ENCODE measurements at places on chromosomes 11 and 22.

DNA sequence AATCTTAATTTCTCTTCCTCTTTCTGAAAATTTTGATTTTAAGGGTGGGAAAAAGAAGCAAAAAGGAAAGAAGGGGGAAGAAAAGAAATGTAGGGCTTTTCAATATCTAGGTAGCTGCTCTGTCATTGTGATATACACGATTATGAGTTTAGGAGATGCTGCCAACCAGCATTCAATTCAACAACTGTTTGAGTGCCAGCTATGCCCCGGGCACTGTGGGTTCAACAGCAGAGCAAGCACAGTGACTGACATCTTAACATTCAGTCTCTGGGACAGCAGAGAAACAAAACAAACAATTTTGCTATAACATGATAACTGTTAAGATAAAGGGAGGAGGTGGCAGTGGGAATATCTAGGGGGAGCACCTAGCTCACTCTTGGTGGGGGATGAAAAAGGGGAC, 91.6 kb downstream of the DBX1 start:
- no peak for DNase-seq

GRCh38 chr11:104968355-104968855, at the start of gene CASP4:
Gene CASP4 (minus strand): TSS chr11:104968574. CDS start chr11:104968525, 49 bp downstream.
- no peak for DNase-seq

GRCh38 chr11:96051820-96052219, 127.9 kb upstream of the MTMR2 start:
- DNase-seq: no peak

DNA sequence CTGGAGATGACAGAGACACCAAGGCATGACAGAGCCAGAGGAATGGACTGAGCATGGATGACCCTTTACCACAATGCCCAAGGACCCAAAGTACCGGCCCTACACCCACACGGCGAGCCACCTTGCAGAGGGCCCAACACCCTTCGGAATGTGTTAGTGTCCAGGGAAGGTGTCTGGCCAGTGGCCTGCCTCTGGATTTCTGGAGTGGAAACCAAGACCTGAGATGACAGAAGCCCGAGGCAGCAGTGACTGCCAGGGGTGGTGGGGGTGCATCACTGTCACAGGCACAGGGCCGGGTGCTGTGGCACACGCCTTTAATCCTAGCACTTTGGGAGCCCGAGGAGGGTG, 28.7 kb downstream of the PDGFB start:
- peak; percentile 69 for DNase-seq

DNA sequence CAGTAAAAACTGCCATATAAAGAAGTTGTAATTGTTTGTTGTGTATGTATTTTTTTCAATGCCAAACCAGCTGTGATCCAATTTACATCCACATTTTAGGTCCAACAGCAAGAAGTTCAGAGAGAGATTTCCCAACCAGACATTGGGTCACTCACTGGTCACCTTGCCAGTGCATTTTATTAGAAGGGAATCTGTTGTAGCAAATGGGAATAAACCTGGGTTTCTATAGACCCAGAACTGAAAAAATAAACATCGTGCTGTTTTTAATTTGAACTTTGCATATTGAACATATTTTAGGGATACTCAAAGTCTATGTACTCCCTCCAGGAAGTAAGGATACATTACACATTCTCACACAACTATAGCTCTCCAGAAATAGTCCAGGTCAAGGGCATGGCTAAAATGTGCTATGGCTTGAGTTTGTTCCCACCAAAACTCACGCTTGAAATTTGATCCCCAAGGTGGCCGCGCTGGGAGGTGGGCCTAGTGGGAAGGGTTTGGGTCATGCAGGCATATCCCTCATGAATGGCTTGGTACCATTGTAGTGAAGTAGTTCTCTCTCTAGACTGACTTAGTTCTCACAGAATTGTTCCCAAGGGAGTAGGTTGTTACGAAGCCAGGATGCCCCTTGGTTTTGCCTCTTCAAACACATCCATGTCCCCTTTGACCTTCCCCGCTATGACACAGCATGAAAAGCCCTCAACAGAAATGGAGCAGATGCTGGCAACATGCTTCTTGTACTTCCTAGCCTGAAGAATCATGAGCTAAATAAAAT, 90.9 kb downstream of the RRAS2 start:
- DNase-seq: no peak

DNA sequence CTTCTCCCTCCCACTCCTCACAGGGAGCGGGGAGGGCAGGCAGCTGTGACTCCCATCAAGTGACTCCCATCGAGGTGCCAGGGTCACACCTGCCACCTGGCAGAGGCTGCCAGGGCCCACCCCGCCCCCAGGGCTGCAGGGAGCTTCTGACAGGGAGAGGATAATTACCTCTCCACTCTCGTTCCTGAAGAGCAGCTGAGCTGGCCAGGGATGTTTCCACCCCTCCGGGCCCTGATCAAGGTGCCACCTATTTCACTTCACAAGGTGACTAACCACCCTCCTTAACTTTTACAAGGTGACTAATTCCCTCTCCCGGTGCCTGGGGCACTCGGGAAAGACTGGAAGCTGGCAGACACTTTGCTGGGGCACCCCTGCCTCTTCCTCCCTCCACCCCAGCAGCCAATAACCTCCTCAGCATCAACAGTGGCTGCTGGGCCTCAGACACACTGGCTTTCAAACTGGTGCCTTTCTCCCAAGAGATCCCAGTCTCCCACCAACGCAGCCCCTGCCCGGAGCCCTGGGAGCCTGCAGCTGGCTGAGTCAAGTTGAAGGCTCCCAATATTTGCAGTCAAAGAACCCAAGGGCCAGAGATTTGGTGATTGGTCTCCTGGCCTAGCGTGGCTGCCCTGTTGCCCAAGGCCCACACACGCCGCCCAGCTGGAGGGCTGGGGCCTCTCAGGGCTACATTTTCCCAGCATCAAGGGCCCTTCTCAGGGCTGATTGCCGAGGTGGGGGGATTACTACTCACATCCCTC, 22.0 kb upstream of the MYRF start:
- no peak for DNase-seq

DNA sequence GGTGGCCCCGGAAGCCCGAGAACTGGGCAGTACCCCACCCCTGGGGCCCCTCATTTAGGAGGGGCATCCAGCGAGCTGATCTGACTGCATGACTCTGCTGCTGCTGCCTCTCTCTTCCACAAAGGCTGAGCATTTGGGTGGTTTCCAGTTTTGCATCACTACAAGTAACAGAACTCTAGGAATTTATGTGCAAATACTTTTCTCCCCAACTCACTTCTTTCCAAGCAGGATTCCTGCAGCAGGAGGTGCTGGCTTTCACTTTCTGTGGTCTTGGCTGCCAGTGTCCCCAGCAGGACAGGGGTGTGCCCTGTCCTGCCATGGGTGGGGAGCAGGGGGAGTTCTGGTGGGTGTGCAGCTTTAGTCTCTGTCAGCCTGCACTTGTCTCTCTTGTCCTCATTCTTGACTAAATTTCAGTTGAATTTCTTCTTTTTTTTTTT, 21.2 kb downstream of the UPB1 start:
- no peak for DNase-seq

DNA sequence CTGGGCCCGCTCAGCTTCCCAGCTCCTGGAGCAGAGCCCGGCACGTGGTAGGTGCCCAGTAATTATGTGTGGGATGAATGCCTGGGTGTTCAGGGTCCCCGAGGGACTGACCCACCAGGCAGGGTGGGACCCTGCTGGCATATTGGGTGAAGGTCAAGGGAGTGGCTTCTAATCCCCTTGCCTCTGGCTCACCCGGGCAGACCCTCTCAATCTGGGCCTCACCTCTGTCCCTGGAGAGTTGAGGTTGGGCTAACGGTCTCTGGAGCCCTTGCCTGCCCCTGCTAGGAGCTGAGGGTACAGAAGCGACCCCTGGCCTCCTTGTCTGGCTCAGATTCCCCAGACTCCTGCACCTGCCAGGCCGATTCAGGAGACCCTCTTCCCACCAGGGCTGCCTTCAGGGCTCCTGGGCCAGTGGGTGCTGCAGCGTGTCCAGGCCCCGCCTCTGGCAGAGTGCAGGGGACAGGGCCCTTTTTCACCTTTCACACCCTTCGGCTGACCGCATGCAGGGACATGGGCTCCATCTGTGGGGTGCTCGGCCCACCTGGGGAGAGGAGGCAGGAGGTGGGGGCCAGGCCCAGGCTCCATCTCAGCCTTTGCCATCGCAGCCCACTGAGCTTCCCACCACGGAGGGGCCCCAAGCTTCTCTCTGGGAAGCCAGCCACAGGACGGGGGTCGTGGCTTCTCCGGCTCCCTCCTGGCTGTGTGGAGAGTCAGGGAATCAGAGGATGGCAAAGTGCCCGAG, 3.8 kb upstream of the CTSD start:
- no peak for DNase-seq

DNA sequence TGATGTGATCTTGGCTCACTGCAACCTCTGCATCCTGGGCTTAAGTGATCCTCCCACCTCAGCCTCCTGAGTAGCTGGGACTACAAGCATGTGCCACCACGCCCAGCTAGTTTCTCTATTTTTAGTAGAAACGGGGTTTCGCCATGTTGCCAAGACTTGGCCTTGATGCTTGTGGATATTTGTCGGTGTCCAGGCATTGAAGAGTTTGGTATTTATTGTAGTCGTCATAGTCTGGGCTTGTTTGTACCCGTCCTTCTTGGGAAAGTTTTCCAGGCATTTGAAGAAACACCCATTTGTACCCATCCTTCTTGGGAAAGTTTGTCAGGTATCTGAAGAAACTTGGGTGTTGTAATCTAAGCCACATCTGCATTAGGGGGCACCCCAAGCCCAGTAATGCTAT, 28.7 kb downstream of the FCHSD2 start:
- DNase-seq: no peak

GRCh38 chr22:35186492-35186891, 70.8 kb upstream of the HMGXB4 start:
- DNase-seq: no peak

Data from coronary artery (tissue), 2 donors.